Stimulated activated CD8-positive, alpha-beta memory T cell treated with anti-CD3 and anti-CD28 coated beads, Interleukin-4, amount 100 ng/mL, for 4 hours (primary cell): ENCODE measurements at places on chromosomes 1 and 21.

GRCh38 chr1:160007577-160008200 lies 24.1 kb downstream of the PIGM start:
- DNase-seq = no peak

- no peak for DNase-seq
Observed at GRCh38 chr1:197467881-197468280, 199.8 kb downstream of the CRB1 start.

GRCh38 chr1:200998323-200998722 lies 25.2 kb downstream of the KIF21B start:
- no peak for DNase-seq

GRCh38 chr1:10671622-10672342 lies 124.7 kb downstream of the CASZ1 start:
- no peak for DNase-seq

- DNase-seq = no peak
Observed at GRCh38 chr1:59978026-59978425, 51.5 kb upstream of the CYP2J2 start.

- DNase-seq = no peak
Observed at GRCh38 chr1:29176576-29176975, 5.1 kb downstream of the SRSF4 start.

DNA sequence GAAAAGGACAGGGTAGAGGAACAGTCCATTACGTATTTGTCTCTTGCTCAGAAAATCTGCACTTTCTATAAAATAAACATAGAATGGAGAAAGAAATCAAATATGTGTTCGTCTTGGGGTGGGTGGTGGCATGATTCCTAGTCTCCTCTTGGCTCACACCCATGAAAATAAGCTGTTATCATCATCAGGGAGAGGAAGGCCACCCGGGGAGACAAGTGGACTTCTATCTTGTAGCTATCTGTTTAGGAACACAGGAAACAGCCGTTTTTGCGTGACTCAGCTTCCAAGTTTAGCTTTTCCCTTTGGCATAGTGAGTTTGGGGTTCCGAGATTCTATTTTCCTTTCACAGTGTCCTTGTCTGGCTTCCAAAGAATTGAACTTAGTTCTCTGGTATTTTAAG lies 622.3 kb downstream of the PTPRU start:
- no peak for DNase-seq

DNA sequence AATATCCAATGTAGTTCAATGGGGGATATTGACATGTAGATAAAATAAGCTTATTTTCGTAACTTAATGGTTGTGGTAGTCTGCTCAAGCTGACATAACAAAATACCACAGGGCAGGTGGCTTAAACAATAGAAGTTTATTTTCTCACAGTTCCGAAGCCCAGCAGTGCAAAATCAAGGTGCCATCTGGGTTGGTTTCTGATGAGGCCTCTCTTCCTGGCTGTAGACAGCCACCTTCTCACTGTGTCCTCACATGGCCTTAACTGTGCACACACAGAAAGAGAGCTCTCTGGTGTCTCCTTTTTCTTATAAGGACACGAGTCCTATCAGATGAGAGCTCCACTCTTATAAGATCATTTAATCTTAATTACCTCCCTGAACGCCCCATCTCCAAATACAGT lies 64.8 kb upstream of the IPO9 start:
- DNase-seq = no peak

DNA sequence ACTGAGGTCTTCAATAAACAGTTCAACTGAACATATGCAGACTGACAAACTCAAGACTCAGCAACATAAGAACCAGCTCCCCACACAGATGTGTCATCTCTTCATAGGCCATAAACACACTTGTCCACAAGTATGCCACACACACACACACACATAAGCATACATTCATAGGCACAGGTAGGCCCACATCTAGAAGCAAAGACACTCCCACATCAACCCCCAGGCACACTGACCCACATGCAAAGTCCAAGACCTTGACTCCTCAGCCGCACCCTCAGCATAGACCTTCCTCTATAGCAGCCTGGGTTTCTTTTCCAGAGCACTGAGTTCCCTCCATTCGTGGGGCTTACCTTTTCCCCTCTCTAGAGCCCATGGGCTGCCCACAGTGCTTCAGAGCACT lies 1.4 kb downstream of the LAD1 start:
- DNase-seq = no peak

DNA sequence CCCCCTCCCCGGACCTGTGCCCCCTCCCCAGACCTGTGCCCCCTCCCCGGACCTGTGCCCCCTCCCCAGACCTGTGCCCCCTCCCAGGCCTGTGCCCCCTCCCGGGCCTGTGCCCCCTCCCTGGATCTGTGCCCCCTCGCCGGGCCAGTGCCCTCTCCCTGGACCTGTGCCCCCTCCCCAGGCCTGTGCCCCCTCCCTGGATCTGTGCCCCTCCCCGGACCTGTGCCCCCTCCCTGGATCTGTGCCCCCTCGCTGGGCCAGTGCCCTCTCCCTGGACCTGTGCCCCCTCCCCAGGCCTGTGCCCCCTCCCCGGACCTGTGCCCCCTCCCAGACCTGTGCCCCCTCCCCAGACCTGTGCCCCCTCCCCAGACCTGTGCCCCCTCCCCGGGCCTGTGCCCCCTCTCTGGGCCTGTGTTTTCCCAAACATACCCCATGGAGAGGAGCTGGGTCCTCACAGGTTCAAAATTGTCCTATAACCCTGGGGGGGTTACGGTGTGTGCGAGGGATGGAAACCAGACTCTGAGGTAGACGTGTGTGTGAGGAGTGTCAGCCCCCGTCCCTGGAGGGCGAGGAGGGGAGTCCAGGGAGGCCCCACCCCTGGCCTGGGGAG lies 47.6 kb upstream of the POFUT2 start:
- no peak for DNase-seq

DNA sequence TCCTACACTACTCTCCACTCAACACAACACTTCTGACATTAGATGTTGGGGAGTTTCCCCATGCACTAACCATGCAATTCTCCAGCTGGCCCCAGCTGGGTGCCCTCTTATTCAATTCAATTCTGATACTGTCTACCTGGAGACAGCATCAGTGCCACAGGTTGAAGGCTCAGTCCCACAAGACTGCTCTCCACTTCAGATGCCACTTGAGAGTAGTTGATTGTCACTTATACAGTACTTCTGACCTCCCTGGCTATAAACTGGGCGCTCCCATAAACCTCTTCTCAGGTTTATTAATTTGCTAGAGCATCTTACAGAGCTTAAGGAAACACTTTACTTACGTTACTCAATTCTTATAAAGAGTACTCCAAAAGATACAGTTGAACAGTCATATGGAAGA lies 442.3 kb downstream of the LRRIQ3 start:
- no peak for DNase-seq

GRCh38 chr1:232385221-232385620 lies 244.7 kb downstream of the SIPA1L2 start:
- DNase-seq = no peak
